ENCODE measurements at places on chromosomes 2 and 18.
A peak's percentile ranks its signal among the peaks of the same experiment; 100 is the strongest.

GRCh38 chr2:97857553-97857952 is 138.2 kb downstream of the TMEM131 start:
- no peak for DNase-seq

DNA sequence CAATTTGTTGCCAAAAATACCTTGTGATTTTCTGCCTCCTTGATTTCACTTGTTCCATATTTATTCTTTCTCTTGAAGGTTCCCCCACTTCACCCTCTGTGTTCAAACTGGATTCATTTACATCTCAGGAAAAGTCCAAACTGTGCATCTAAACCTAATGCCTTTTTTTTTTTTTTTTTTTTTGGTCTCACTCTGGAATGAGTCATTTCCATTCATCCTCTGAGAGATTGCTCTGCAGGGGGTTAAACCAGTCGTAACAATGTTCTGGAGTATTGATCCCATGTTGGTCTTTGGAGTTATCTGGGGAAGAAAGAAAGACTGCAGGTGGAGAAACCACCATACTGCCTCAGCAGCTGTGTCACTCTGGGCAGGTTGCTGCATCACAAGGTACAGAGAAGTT is 119.7 kb downstream of the TACR1 start:
- DNase-seq = peak; percentile 5

DNA sequence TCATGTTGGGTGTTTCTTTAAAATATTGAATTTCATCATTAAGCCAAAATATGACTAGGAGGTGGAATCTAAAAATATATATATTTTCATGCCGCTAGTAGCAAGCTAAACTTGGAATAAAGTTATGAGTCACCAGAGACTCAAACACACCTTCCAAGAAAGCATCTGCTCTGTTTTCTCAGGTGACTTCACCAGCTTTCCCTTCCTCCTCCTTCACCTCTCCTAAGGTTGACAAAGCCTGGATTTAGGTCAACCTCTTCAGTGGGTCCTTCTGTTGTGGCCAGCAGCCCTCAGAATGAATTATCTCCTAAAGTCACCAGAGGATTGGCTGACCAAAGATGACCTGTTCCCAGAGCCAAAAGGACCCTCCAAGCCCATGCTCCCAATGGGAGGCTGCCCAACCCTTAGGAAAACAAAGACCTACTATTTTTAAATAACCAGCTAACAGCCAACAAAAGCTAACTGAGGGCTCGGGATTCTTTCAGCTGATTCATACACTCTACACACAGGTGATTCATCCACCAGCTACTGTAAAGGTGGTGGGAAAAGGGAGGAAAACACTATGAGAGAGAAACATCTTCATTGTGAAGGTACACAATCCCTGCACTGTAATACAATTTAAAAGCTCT is 113.9 kb downstream of the MYO5B start:
- DNase-seq = no peak

- DNase-seq = no peak
These were observed 31.0 kb downstream of the CELF4 start for GRCh38 chr18:37534627-37535026.

Data from fibroblast of skin of left biceps (primary cell).